Spleen (tissue), 13 donors: ENCODE measurements at places on chromosomes 7 and 10. TPM values are rescaled to one million over a fixed set of nuclear protein-coding genes. Genes with fewer than 3 reads are reported as not detected.
A peak's percentile ranks its signal among the peaks of the same experiment; 100 is the strongest.

The TAS2R41 gene
- not detected for polyA plus RNA-seq

- no peak for DNase-seq
Observed at GRCh38 chr7:12949060-12949931, 261.9 kb downstream of the ARL4A start.

DNA sequence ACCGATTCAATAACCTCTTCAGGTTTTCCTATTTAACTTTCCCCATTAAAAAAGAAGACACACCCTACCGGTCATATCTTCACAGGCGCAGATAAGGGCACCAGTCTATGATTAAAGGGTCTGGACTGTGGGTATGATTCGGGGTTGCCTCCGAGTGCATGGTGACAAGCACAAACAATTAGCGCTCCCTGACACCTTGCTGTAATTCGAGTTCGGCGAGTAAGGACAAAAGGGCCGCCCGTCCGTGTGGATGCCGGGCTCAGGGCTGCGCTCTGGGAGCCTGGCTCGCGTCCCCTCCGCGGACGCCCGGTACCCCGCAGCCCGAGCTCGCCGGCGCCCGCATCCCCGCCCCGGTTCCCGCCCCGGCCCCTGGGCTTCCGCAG, 111.9 kb upstream of the RHEB start:
- no peak for DNase-seq

GRCh38 chr10:28343252-28343651, 40.4 kb upstream of the MPP7 start:
- no peak for DNase-seq

The AGBL3 gene
- 1.2 TPM for polyA plus RNA-seq

The NRCAM gene
- 8.7 TPM for polyA plus RNA-seq

The CLEC5A gene
- polyA plus RNA-seq, result 0.48 TPM

The TYW1B gene
- 2.0 TPM for polyA plus RNA-seq

DNA sequence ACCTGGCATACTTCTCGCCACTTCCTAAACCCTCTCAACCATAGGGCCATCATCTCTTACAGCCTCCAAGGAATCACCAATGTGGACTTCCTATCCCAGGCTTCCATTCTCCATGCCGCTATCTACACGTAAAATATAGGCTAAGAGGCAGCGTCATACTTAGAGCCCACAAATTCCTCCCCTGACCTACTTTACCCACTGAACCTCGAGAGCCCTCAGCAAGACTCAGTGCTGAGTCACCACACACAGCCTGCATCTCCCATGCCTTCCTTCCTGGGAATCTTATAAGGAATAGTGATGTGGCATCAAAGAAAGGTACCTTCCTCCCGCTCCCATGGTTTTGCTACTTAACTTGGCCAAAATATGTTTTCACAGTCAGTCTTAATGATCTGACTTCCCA, 435.6 kb upstream of the NFE2L3 start:
- DNase-seq, result no peak

- DNase-seq, result no peak
Observed at GRCh38 chr7:102040569-102040968, 223.1 kb downstream of the CUX1 start.

The MKI67 gene
- polyA plus RNA-seq, result 3.6 TPM

GRCh38 chr7:81693080-81693479, 76.8 kb downstream of the HGF start:
- DNase-seq, result no peak

The CADPS2 gene
- 5.1 TPM for polyA plus RNA-seq

The GNAT3 gene
- not detected for polyA plus RNA-seq

The EVX1 gene
- polyA plus RNA-seq, result not detected

- no peak for DNase-seq
Observed at GRCh38 chr7:106369816-106370215, 85.0 kb upstream of the NAMPT start.

The FEZF1 gene
- polyA plus RNA-seq, result not detected

GRCh38 chr10:69130251-69130650, 6.3 kb downstream of the VPS26A start:
- DNase-seq, result no peak

- no peak for DNase-seq
Observed at GRCh38 chr10:128130051-128130450, 3.8 kb upstream of the MKI67 start.

GRCh38 chr7:121440857-121441503, 44.9 kb upstream of the FAM3C start:
- peak; percentile 76 for DNase-seq

DNA sequence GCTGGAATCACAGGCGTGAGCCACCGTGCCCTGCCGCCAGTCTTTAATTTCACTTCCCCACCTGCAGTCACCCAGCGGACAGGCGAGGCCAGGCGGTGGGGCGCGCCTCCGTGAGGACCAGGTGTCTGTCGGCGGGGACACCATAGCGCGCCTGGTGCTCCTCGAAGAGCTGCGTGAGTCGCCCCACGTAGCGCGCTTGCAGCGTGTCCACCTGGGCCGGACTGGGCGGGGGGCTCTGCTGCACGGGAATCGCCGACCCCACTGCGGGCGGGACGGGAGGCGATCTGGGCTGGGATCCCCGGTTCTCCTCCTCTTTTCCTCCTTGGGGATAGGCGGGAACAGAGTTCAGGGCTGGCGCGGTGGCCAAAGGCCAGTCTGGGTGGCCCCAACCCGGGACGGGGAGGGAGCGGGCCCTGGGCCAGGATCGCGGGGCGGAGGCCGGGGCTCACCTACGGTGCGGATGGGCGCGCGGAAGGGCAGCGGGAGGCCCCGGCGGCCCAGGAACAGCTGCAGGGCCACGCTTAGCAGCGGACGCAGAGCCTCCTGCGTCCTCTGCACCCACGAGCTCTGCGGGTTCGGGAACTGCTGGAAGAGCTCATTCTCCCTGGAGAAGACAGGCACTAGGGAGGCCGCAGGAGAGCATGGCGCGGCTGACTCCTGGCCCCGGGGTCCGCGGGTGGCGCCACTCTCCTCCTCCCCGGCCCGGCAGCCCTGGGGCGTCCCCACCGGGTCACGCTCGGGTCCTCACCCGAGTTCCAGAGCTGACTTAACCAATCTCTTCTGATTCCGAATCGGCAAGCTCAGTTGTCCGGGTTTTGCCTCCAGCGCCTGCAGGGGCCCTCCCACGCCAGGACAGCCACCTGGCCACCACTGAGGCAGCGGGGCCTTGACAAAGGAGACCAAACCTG, 1.1 kb upstream of the MOGAT3 start:
- no peak for DNase-seq

DNA sequence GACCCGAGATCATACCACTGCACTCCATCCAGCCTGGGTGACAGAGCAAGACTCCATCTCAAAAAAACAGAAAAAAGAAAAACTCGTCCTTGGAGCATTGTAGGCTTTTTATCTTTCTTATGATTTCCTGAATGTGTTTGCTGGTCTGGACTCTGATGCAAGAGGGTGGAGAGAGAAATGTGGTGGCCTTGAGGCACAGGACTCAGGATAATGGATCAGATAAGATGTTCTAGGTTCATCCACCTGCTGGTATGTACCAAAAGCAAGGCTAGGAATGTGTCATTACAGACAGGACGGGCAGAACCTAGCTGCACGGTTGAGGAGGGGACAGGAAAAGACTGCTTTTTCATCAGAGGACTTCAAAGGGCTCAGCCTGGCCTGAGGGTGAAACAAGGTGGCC, 33.5 kb downstream of the GCC1 start:
- no peak for DNase-seq

GRCh38 chr7:1124816-1125602, 35.0 kb downstream of the ZFAND2A start:
- peak; percentile 67 for DNase-seq

DNA sequence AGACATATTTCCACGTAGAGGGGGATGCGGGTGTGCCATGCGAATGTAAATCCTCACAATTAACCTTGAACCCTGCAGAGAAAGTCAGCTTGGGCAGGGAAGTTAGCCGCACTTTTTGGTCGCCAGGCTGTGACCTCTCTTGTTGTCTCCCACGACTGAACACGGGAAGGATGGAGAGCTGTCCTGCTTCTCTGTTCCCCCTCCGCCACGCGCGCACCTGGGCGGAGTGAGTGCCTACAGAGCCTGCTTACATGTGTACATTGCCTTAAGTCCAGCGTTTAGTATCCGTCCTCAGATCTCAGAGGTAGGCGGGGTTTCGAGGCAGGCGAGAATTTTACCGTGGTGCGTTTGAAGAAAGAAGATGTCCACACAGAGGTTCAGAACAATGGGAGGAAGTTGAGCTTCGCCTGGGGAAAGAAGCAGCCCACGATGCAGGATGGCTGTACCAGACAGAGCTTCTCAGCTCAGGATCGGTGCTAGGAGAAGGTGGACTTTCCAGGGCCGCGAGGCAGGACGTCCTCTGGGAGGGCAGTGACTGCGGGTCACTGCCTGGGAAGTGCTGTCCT, 482 bp upstream of the ERCC6 start:
- peak; percentile 90 for DNase-seq

DNA sequence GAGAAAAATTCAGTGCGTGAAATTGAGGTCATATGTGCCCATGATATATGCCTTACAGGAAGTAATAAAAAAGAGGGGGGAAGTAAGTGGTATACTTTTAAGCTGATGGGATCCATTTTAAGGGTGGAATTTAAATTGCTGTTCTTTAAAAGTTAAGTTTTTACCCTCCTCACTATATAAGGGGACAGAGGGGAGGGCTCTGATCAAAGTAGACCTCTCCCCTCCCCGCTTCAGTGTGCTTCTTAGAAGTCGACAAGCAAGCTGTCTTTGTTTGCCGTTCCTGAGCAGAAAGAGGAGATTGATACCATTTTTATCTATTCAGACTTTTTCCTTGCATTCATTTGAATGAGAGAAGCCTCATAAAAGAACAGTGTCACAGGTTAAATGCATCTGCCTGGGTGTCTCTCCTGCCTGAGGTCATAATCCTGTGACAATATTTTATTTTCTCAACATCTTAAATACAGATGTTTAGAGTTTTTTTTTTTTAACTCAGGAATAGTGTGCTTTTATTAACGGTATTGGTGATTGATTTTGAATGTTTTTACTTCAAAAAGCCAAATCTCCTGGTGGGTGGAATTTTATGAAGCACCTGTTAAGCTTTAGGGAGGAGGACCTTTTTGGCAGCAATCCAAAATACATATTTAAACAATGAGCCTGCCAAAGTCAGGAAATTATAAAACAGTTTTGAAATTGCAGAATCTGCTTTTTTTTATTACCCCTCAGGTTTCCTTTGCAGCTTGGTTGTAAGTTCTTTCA, 141.7 kb downstream of the KAT6B start:
- DNase-seq, result no peak

DNA sequence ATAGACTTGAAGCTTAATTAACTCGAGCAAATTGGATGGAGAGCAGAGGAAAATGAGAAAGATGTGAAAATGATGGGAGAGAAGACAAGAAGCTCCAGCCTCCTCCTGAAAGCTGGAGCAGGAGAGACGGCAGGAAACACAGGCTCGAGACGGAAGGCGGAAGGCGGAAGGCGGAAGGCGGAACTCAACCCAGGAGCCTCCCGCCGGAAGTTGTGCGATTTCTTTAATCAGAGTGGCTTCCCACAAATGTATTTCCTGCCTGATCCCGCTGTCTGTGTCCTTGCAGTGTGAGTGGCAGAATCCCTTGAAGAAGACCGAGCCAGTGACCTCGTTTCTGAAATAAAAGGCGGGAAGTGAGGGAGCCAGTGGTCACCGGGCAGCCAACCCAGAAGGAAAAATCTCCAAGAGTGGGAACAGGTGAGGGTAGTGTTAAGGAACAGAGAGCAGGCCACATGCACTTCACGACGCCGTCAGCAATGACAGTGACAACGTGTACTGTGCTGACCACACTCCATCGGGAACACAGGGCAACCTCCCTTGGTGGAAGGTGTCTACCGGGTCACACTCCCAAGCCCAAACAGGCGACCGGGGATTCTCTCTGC, 117.0 kb upstream of the RNF32 start:
- no peak for DNase-seq
